Right lobe of liver (tissue), 6 donors: ENCODE measurements at places on chromosomes 5 and 9.

GRCh38 chr9:33815781-33816180 lies 1.2 kb upstream of the UBE2R2 start:
- no peak for DNase-seq

DNA sequence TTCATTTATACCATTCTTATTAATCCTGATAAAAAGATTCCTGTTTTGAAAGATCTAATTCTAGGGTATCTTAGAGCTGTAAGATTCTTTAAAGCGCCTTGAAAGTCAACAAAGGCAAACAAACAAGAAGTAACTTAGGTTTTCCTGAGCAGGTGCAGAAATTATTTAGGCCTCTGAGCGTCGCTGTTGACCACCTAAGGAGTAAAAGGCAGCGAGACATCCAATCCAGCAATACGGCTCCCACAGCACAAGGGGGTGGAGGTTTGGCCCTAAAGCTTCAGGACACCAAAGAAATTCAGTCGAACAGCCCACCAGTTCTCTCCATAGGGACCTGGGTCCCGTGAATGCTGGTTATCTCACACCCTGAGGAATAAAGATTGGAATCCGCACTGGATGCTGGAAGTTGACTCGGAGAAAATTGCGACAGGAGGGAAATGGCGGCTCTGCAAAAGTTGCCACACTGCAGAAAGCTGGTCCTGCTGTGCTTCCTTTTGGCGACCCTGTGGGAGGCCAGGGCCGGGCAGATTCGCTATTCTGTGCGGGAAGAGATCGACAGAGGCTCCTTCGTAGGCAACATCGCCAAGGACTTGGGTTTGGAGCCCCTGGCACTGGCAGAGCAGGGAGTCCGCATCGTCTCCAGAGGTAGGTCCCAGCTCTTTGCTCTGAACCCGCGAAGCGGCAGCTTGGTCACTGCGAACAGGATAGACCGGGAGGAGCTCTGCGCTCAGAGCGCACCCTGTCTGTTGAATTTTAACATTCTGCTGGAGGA lies at the start of gene PCDHGA2:
TSS of gene PCDHGA2 (plus strand) at position 223 of the 769 bp plus-strand sequence.
- no peak for DNase-seq

GRCh38 chr5:91175708-91176107 lies 207.4 kb downstream of the ARRDC3 start:
- no peak for DNase-seq

DNA sequence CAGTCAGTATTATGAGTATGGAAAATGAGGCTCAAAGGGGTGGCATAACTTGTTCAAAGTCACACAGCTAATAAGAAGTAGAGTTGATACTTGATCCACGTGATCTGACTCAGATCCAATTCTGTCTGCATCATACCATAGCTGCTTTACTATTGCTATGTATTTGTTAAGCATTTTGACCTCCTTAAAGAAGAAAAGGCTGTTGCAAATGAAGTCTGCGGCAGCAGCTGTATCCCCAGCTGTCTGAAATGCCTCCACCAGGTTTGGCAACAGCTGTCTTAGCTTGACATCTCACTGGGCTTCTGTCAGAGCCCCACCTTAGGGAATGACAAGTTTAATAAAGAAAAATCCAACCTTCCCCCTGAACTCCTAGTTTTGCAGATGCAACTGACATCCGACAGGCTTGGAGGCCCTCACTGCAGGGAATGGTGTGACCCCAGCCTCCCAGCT lies 75.6 kb upstream of the SLC44A1 start:
- DNase-seq = no peak

DNA sequence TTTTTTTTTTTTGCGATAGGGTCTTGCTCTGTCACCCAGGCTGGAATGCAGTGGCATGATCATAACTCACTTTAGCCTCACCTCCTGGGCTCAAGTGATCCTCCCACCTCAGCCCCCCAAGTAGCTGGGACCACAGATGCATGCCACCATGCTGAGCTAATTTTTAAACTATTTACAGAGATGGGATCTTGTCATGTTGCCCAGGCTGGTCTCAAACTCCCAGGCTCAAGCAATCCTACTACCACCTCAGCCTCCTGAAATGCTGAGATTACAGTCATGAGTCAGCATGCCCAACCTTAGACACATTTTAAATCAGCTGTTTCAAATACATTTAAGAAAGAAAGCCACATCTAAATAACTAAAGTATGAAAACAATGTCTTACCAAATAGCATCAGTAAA lies 439.0 kb downstream of the EBF1 start:
- DNase-seq = no peak
